WERI-Rb-1 (cell line): ENCODE measurements at places on chromosomes 7 and 10.
A peak's percentile ranks its signal among the peaks of the same experiment; 100 is the strongest.

- DNase-seq, result no peak
Observed at GRCh38 chr7:110835218-110835617, 255.7 kb upstream of the LRRN3 start.

DNA sequence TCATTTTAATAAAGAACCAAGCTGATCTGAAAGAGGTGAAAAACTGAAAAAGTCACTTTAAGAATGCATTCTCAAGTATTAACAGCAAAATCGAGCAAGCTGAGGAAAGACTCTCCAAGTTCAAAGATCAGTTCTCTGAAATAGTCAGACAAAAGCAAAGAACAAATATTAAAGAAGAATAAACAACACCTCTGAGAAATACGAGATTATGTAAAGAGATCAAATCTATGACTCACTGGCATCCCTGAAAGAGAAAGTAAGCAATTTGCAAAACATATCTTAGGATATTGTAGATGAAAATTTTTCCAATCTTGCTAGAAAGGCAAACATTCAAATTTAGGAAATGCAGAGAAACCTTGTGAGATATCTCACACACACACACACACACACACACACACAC, 138.4 kb upstream of the HGF start:
- DNase-seq, result no peak

- no peak for DNase-seq
Observed at GRCh38 chr7:149444287-149444686, 16.6 kb downstream of the ZNF777 start.

GRCh38 chr7:6250364-6250833, 22.0 kb downstream of the CYTH3 start:
- no peak for DNase-seq

DNA sequence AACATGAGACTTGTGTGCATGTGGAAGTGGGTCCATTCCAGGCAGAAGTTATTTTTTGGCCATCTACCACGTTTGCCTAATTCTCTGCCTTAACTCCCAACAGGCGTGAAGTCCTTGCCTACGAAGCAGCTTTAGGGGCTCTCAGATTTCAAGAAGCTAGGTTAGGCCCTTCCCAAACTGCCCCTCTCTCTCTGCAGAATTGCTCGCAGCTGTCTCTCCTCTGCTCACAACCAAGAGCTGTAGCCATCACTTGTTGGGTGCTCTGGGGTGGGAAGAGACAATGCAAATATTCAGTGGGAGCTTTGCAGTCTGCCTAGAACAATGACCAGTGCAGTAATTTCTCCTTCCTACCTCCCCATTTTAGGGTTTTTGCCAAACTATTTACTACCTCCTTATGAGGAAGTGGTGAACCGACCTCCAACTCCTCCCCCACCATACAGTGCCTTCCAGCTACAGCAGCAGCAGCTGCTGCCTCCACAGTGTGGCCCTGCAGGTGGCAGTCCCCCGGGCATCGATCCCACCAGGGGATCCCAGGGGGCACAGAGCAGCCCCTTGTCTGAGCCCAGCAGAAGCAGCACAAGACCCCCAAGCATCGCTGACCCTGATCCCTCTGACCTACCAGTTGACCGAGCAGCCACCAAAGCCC, 24.9 kb downstream of the CYP17A1 start:
- DNase-seq, result no peak

- DNase-seq, result no peak
Observed at GRCh38 chr10:49174926-49175500, 13.2 kb downstream of the TMEM273 start.

DNA sequence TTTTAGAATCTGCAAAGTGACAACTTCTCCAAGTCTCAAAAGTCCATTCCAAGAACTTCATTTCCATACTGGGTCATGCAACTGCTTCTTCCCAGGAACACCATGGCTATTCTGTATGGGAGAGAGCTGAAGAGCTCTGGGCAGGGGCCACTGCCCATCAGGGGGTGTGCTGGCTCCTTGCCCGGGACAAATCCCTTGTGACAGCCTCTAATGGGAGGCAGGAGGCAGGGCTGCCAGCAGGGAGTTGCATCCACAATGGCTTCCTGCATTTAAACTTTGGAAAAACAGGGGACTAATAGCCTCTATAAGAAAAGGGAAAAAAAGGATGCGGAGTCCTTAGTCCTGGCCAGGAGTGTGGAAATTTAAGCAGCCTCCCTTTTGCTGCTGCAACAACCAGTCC, 18.4 kb upstream of the FRMD4A start:
- no peak for DNase-seq

DNA sequence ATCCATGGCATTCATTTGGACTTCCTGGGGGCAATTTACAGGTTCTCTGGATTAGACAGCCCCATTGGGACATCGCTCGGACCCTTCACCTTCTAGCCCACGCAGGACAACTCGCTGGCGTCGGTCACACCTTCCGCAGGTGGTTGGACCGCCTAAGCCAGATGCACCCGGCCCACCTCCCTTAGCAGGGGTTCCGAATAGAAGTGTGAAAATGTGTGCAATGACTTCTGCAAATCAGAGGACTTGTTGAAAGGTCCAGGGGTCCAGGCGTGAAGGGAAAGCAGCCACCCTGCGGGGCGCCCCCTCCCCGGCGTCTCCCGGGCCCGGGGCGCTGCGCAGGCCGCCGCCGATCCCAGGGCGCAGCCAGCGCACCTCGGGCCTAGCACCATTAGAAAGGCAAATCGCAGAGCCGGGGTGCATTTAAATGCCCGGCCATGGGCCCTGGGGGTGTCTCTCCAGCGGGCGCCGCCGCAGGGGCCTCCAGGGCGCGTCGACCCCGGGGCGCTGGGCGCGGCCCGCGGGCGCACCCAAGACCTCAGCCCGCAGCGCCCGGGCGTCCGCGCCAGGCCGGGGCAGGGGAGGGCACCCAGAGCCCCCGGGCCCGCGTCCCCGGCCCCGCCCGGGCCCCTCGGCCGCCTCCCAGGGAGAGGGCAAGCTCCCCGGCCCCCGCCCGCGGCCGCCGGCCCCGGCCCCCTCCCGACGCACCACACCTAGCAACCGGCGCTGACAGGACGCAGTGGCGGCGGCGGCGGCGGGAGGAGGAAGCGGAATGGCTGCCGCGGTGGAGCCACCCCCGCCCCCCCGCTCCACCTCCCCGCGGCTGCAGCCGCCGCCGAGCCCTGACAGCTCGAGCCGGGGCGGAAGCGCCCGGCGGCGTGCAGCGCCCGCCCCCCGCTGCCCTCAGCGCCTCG, 1.2 kb downstream of the JAZF1 start:
- peak; percentile 27 for DNase-seq

DNA sequence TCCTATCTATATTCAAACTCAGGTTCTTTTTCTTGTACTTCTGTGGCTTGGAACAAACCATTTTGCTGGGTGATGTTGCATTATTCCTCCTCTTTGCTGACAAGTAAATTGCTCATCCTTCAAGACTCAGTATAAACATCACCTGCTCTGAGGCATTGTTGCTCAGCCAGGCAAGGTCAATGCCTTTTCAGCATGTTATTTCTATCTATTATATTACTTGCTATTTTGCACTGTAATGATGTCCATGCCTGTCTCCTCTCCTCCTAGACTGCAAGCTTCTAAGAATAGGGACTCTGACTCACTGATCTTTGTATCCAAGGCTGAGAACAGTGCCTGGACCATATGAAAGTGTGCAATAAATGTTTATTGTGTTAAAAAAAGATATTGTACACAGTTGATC, 293.8 kb downstream of the RNLS start:
- DNase-seq, result no peak

GRCh38 chr10:69515699-69516259, 57.4 kb downstream of the NEUROG3 start:
- DNase-seq, result peak; percentile 80

DNA sequence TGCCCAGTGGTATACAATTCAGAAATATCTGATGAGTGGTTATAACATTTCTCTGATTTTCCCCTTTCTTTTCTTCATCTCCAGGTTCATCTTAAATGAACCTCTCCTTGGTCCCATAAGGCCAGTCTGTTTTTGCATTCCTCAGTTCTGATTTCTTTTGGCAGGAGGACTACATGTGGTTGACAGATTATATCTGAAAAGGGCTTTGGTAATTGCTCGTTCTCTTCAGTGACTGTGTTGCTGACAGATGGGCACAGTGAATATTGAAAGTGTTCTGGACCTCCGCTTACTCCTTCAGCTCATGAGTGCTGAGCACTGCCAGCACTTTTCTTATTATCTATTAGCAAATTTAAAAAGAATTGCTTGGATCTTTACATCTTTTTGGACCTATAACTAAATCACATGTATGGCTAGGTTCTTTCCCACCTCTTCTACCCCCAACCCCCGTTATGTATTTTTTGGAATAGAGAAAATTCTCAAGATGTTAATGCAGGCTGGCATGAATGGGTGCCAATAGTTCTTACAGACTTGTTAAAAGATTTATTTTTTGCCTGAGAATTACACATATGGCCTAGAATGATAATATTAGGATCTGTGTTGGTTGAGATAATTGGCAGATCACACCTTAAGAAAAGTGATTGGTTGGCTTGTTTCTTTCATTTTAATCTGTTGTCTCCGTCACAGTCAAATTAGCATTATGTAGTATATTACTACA, 323.0 kb downstream of the EXOC4 start:
- no peak for DNase-seq

- no peak for DNase-seq
Observed at GRCh38 chr10:35172574-35172973, 45.9 kb downstream of the CREM start.

- DNase-seq, result no peak
Observed at GRCh38 chr10:28806488-28806941, 129.2 kb downstream of the BAMBI start.

DNA sequence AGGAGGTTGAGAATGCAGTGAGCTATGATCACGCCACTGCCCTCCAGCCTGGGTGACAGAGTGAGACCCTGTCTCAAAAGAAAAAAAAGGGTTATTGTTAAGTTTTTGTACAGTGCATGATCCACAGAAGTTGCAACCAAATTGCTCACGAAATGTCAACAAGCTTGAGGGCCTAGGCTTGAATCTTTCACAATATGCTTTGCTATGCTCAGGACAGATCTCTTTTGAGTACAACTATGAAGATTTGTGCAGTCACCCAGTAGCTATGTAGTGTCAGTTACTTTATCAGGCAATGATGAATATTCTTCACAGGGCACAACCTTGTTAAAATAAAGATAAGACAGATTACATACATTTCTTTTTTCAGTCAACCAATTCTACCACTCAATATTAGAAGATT, 109.2 kb downstream of the PRTFDC1 start:
- DNase-seq, result no peak

- DNase-seq, result no peak
Observed at GRCh38 chr10:78588194-78588811, 480.5 kb upstream of the ZMIZ1 start.

DNA sequence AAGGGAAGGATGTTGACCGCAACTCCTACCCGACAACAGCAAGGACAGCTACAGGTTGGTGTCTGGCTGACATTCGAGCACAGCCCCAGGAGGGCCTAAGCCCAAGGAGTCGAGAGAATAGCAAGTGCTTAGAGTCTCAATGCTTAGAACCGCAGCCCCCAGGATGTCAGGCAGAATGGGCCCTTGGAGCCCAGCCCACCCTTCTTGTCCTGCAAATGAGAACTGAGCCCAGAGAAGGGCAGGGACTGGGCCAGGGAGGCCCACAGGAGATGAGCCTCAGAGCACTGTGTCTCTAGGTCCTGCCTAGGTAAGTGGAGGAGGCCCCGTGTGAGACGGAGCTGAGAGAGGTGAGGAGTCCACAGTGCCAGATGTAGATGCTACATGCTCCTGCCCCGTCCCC, 173.3 kb upstream of the ZMIZ1 start:
- no peak for DNase-seq

GRCh38 chr7:142438235-142438922, 180.5 kb upstream of the PRSS58 start:
- peak; percentile 62 for DNase-seq

- DNase-seq, result no peak
Observed at GRCh38 chr7:40211276-40212003, 76.6 kb downstream of the SUGCT start.

DNA sequence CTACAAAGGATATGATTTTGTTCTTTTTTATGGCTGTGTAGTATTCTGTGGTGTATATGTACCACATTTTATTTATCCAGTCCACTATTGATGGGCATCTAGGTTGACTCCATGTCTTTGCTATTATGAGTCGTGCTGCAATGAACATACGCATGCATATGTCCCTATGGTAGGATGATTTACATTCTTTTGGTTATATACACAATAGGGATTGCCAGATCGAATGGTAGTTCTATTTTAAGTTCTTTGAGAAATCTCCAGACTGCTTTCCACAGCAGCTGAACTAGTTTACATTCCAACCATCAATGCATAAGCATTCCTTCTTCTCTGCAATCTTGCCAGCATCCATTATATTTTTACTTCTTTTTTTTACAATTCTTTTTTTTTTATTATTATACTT, 35.6 kb upstream of the FAM13C start:
- no peak for DNase-seq

- DNase-seq, result no peak
Observed at GRCh38 chr7:131013716-131014115, 279.7 kb upstream of the KLF14 start.

- DNase-seq, result no peak
Observed at GRCh38 chr7:143234533-143234875, 12.7 kb downstream of the TAS2R40 start.

- no peak for DNase-seq
Observed at GRCh38 chr10:117638200-117638599, 95.7 kb downstream of the EMX2 start.

DNA sequence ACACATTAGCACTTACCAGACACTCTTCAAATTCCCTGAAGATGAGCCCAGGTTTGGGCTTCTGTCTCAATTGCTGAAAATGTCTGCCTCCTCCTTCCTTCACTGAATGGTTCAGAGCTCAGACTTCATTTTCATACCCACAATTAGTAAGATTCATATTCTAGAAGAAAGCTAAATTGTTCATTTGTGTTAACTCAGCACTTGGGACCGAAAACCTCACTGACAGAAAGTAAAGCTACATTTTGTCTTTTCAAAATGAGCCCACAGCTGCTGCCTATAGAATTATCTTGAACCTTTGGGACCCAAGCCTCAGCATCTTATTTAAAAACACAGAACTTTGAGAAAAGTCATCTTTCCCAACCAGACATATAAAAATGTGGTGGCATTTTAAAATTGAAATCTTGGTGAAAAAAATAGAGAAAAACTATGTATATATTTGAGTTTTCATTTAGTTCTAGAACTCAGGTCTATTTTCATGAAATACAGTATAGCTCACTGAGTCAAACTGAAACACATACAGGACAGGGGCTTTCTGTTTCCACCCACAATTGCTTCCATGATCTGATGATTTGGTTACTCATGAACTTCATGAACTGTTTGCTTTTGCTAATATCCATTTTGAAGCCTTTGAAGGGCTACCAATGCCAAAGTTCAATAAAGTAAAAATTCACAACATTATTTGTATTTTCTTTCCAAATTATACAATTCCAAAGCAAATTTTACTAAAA, 119.1 kb upstream of the PFKP start:
- DNase-seq, result no peak

GRCh38 chr7:25069900-25070443, 55.1 kb downstream of the CYCS start:
- peak; percentile 40 for DNase-seq

GRCh38 chr10:76729841-76730487, 907.6 kb downstream of the KCNMA1 start:
- DNase-seq, result no peak
